ENCODE measurements at places on chromosomes 3 and 15.

GRCh38 chr3:115518100-115518852, 105.0 kb upstream of the GAP43 start:
- no peak for DNase-seq

GRCh38 chr3:196971094-196971698, 2.6 kb upstream of the PIGZ start:
- DNase-seq, result no peak

DNA sequence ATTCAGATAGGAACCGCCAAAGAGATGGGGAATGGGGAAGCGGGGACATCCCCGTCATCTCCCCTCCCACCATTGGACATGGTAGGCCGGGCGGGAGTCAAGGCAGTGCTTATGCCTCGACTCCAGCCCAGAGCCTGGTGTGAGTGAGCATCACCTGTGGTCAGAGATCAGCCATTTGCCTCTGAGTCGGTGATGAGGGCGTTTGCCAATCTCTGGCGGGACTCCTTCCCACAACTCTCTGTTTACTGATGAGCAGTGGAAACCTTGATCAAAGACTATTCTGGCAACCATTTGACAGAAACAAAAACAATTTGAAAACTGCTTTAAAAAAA, 63.9 kb upstream of the HES1 start:
- DNase-seq, result no peak

DNA sequence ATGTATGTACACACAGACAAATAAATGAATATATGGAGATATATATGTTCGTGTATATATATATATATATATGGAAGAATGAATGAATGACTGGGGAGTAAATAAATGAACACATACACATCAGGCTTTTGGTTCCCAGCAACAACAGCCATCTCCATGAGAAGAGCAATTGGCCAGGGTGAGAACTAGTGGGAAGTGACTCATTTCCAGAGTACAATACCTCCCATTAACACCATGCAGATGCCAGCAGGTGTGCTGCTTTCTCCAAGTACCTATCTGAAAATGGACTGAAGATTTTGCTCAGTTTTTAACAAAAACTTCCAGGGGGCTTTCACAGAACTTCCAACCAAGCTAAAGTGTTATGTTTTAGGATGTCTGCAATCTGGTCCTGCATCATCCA, 179.8 kb upstream of the SLC2A2 start:
- DNase-seq, result no peak

- peak; percentile 69 for DNase-seq
Observed at GRCh38 chr3:119240101-119240590, 532 bp downstream of the B4GALT4 start.

DNA sequence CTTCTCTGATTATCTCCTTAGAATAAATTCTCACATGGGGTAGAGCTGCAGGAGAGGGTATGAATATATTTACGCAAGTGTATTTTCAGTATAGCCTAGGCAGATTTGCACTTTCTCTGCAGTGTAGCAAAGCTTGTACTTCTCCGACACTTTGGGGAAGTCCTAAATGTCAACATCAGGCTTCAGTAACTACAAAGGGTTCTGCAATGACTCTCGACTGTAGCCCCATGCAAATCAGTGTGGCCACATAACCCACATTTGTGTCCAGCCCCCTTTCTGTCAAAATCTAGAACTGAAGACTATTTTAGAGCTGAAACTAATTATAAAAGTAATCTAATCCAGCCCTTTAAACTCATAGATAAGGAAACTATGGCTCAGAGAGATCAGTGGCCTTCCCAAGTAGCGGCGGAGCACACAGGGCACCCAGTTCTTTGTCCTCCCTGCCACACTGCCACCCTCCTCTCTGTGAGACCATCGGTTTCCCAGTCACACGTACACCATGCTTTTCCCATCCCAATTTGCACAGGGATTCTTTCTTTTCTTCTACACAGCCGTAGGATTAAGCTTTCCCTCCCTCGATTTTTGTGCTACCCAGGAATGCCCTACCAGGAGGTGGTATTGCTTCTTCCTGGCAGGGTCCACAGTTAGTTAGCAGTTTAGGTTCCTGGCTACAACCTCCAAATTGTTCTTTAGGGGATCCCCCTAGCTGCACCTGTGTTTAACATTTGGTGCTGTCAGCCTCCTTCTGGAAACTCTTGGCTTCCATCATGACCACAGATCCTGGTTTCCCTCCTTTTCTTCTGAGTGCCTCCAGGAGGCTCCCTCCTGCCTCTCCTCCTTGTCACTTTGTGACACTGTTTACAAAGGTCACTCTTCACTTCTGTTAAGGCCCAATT, 22.9 kb downstream of the MRAS start:
- peak; percentile 5 for DNase-seq

DNA sequence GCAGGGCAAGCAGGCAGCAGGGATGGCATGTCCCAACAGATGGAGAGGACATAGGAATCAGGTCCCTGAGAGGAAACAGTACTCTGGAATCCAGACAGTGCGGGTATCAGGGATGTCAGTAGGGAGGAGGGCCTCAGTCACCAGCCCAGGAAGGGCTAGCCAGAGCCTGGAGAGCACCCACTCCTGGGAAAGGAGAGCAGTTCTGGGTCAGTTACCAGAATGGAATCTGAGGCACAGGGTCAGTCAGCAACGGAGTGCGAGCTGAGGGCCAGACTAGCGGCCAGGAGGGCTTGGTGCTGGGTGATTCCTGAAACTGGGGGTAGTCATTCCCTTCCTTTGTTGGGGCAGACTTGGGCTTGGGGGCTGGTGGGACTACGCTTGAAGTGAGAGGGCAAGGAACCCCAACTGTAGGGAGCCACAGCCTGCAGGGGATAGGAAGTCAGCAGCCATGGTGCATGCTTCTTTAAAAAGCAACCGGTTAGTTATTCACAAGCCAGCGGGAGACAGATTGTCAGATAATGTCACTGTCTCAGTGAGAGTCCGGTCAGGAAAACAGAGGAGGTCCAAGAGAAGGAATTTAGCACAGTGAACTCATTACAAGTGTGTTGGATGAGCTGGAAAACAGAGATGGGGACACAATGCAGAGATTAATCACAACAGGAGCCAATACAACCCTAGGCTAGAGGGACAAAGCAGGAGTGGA, 27.9 kb downstream of the PLA1A start:
- DNase-seq, result no peak

DNA sequence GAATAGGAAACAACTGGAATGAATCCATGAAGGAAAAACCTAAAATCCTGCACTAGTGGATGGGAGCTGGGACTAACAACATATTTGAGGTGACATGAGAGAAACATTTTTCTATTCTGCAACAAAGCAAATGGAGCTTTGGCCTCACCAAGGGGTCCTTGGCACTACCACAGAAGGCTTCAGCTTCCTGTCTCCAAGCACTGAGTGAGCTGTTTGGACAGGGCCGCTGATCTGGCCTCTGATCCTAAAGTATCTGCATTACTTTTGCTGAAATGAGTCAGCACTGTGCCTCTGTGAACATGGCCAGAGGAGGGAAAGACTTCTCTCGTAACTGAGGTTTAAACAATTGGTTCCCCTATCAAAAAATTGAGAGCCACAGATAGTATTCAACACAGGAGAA, 9.0 kb downstream of the ARPP21 start:
- no peak for DNase-seq

DNA sequence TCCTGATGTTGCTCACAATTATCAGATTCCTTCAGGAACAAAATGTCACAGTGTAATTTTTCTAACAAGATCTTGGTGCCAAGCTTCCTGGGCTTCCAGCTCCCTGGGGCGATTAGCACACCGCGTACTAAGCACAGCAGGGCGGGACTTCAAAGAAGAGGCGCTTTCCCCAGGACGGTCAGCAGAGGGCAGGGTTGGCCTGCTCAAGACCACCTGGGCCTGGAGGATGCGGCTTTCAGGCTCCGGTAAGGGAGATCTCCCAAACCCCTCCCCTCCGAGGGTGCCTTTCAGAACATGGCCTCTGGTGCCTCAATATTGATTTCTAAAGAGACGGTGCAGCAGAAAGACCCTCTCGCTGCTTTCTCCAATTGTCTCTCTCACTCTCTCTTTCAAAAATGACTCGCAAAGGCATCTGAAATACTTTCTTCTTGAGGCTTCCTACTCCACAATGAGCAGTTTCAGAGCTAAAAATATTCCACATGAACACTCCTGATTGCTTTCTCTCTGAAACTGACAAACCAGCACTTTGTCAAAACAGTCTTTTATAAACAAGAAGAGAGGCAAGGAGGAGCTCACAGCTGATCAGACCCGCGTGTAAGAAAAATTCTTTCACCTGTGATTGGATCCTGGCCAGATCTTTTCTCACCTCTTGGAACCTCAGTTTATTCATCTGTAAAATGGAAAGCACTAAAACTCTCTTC, 154.0 kb downstream of the ADAMTS9 start:
- DNase-seq, result peak; percentile 48

GRCh38 chr3:18672561-18672960, 247.4 kb upstream of the SATB1 start:
- DNase-seq, result no peak

GRCh38 chr3:160928183-160928726, 172.2 kb downstream of the PPM1L start:
- DNase-seq, result no peak

- DNase-seq, result no peak
Observed at GRCh38 chr3:170346481-170347392, 10.8 kb upstream of the SKIL start.

- DNase-seq, result no peak
Observed at GRCh38 chr15:31228011-31228484, 98.6 kb upstream of the KLF13 start.

DNA sequence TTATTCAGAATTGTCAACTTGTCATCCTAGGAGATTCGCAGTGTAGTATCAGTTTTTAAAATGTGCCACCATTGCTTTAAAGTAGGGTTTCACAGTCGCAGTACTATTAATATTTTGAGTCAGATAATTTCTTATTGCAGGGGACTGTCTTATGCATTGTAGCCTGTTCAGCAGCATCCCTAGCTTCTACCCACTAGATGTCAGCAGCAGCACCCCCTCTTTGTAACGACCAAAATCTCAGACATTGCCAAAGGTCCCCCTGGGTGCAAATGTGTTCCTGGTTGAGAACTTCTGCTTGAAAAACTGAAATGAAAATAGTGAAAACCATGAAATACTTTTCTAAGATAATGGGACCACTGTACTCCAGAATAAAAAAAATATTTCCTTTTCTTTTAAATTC, 474.8 kb downstream of the CNTN3 start:
- DNase-seq, result no peak

DNA sequence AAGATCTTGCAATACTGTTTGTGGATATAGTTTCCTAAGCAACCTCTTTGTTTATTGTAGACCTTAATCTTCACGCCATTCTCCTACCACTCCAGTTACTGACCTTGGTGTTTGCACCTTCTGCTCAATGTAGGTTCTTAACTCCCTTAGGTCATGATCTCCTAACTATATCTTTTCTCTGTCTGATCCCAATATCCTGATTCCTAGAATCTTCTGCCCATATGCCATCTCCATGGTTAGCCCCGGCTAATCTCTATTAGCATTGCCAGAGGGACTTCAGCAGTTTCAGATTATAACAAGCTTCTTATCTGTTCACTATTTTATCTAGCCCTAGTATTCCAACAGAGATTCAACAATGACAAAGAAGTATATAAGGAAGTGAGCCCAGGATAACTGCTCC, 64.9 kb downstream of the IMPG2 start:
- DNase-seq, result no peak

- DNase-seq, result no peak
Observed at GRCh38 chr3:11878837-11879236, 32.2 kb upstream of the TAMM41 start.

DNA sequence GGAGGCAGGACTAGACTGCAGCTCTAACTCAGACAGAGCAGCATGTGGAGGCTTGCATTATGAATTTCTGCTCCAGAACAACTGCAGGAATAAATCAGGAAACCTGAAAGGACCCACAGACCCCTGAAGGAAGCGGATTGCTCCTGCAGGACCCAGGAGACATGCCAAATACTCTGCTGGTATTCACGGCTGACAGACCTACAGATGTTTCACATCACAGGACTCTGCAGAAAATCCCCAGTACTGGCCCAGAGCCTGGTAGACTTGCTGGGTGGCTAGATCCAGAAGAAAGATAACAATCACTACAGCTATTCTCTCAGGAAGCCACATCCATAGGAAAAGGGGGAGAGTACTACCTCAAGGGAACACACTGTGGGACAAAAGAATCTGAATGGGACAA, 942.1 kb downstream of the AGBL1 start:
- no peak for DNase-seq

DNA sequence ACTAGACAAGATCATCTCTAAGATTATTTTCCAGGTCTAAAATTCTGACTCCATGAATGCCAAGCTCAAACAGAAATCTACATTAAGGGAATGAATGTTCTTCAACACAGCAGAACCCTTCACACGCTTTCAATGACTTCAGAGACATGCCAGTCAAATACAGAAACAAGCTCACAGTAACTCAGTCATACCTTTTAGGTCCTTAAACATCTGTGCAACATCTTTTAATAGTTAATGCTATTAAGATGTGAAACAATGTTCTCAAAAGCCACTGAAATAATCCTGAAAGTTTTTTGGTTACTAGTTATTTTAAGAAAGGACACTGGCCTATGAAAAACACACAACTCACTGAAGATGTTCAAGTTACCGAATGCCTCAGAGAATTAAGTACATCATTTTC, 2.5 kb downstream of the DLG1 start:
- no peak for DNase-seq

GRCh38 chr3:55661571-55661970, 174.5 kb upstream of the WNT5A start:
- DNase-seq, result no peak

DNA sequence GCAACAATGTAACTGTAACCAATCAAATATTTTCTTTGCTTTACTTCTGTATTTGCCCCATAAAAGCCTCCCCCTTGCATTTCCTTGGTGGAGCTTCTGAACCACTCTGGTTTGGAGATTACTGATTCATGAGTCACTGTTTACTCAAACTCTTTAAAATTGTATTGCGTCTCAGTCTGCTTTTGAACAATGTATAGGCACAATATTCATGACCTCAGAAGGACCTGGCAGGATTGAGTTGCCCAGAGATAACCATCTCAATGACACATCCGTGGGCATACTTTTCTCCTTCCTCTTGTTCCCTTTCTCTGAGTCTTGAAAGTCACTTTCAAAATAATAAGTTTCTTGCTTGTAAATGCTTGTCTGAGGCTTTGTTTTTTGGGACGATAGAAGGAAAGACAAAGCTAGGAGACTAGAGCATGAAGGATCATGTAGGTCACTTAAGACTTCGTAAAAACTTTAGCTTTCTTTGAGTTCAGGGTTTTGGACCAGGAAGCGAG, 57.1 kb upstream of the POU1F1 start:
- no peak for DNase-seq

DNA sequence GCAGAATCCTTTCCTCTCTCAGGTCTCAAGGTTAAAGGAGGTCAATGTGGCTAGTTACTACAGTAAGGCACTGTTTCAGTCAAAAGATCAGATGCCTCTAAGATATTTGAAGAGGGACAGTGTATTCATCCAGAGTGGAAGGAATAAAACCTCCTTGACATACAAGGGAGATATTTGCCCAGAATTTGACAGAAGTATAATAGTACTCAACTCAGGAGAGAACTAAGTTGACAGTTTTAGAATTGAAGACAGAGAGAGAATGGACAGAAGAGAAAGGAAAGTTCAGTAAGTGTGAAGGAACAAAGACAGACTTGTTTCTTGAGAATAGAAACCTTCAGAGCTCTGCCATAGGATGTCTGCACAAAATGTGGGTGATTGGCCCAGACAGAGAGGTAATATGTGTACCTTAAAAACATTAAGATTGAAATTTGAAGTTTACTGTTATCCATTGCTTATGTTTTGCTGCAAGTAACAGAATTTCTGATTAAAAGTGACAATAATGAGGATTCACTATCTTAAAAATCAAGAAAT, 507.1 kb downstream of the IGSF11 start:
- DNase-seq, result no peak

GRCh38 chr15:68333775-68334470, 56.4 kb downstream of the FEM1B start:
- no peak for DNase-seq

- no peak for DNase-seq
Observed at GRCh38 chr15:53114960-53115359, 324.8 kb upstream of the ONECUT1 start.
